Stimulated activated memory B cell treated with anti-CD40 and anti-IgM and Interleukin-4, amounts not matched to agents 10 μg/mL and 1 μg/mL and 100 μg/mL, for 72 hours (primary cell): ENCODE measurements at places on chromosomes 2 and 18.

GRCh38 chr2:57516698-57517340 is 529.8 kb upstream of the VRK2 start:
- no peak for ATAC-seq
- no peaks in the 10 kb centered on the region for H3K36me3 ChIP-seq
- H3K27ac ChIP-seq, result no peak overlapping the region
- no peaks in the 10 kb centered on the region for H3K27me3 ChIP-seq
- peaks cover 5% of the 10 kb centered on the region for H3K4me1 ChIP-seq

DNA sequence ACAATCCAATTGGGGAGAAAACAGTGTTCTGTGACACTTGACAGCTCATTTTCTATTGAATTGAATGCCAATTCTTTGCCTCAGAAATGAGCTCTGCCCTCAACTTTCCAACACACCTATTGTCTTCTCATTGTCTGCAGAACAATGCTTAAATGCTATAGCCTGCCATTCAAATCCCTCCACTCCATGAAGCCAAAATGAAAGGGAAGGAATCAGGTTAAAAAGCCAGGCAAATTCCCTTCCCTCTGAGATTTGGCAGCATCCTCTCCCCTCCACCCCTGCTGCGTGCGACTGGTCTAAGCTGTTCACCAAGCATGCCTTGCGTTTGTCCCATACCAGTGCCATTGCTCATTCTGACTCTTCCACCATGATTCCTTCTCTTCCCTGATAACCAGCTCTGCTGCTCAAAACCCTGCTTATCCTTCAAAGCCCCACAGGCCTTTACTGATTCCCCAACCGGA is 32.4 kb upstream of the TMEM131 start:
- no peaks in the 10 kb centered on the region for H3K36me3 ChIP-seq
- H3K4me1 ChIP-seq, result peaks cover 65% of the 10 kb centered on the region
- no peaks in the 10 kb centered on the region for H3K27me3 ChIP-seq
- no peak for ATAC-seq

DNA sequence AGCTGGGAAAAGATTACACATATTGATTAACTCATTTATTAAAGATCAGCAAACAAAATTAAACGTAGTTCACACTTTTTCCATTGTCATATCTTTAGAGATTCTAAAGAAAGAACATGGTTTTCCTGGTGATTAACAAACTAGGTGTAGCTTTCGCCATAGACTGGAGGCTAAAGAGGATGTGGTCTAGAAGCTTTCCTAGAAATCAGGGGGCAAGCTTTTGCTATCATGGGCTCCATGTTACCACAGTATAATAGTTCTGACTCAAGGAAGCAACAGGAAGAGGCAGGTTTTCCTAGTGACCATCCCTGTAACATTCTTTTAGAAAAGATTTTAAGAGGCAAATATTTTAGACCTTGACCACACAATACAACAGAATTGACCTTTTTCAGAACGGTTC is 232.7 kb downstream of the METTL4 start:
- H3K4me3 ChIP-seq, result no peak overlapping the region
- H3K4me1 ChIP-seq, result peaks cover 9% of the 10 kb centered on the region
- H3K27ac ChIP-seq, result no peak overlapping the region
- H3K27me3 ChIP-seq, result peaks cover 31% of the 10 kb centered on the region

DNA sequence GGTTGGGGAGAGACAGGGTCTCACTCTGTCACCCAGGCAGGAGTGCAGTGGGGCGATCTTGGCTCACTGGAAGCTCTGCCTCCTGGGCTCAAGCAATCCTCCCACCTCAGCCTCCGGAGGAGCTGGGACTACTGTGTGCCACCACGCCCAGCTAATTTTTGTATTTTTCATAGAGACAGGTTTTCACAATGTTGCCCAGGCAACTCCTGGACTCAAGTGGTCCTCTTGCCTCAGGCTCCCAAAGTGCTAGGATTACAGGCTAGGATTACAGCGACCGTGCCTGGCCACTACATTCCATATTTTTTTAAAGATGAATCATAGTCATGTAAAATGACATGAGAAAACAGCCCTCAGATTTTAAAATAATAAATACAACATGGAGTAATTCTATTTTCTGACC is 32.3 kb downstream of the CWC22 start:
- no peak overlapping the region for H3K4me3 ChIP-seq
- peaks cover 35% of the 10 kb centered on the region for H3K36me3 ChIP-seq
- no peaks in the 10 kb centered on the region for H3K4me1 ChIP-seq
- ATAC-seq, result no peak
- H3K27ac ChIP-seq, result no peak overlapping the region
- H3K27me3 ChIP-seq, result no peaks in the 10 kb centered on the region

DNA sequence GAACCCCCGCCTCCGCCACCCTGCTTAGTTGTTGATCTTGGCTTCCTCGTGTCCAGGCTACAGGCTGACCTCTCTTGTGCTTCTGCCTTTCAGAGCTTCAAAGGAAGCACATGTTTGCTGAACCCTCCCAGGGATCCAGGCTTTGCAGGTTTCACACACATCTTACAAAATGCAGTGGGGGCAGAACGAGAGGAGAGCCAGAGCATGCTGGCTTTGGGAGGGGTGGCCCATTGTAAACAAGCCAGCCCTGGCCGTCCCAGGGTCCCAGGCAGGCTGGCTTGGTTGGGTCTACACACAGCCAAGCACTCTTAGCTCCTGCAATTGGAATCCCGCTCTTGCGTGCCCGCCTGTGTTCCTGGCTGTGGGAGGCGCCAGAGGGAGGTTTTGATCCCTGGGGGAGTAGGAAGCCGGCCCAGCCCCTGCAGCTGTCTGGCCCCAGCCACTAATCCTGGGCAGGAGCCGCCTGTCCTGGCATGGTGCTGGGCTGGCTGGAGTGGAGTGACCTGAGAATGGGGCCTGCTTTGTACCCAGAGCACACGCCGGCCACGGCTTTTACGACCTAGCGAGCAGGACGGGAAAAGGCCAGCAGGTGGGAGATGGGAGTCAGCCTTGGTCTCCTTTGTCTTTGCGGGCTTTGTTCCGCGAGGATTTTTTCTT is 53.9 kb downstream of the SH3BP4 start:
- H3K27ac ChIP-seq, result no peak overlapping the region
- H3K27me3 ChIP-seq, result peaks cover 10% of the 10 kb centered on the region
- H3K36me3 ChIP-seq, result no peaks in the 10 kb centered on the region

DNA sequence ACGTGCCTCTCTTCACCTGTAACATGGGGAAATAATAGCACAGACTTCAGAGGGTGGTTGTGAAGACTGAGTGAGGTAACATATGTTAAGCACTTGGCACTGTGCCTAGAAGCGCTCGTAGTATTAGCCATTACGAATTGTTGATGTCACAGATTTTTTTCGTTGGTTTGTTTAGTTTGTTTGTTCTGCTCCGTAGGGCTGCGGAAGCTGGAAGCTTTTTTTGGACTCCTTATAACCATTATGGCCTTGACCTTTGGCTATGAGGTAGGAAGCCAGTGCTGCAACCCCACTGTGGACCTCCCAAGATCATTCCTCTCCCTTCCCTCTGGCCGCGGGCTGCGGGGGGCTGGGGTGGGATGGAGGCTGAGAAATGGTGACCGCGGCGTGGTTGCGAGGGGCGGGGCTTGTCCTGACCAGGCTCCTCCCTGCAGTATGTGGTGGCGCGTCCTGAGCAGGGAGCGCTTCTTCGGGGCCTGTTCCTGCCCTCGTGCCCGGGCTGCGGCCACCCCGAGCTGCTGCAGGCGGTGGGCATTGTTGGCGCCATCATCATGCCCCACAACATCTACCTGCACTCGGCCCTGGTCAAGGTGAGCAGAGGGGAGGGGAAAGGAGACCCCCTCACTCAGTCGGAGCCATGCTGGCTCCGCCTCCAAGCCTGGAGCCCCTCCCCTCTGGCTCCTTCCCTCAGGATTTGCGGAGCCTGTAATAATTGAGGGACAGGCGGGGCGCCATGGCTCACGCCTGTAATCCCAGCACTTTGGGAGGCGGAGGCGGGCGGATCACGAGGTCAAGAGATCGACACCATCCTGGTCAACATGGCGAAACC is 5.5 kb downstream of the SLC11A1 start:
- no peaks in the 10 kb centered on the region for H3K36me3 ChIP-seq
- H3K27me3 ChIP-seq, result peaks cover 12% of the 10 kb centered on the region
- H3K4me3 ChIP-seq, result peak overlapping the region; percentile 33
- peaks cover 6% of the 10 kb centered on the region for H3K4me1 ChIP-seq
